ENCODE measurements at places on chromosomes 16 and 17. TPM values are rescaled to one million over a fixed set of nuclear protein-coding genes. Genes with fewer than 3 reads are reported as not detected.

The ALDOC gene
- 30.1 TPM for total RNA-seq

The TGFB1I1 gene
- total RNA-seq: 0.42 TPM

The ESRP2 gene
- total RNA-seq: 0.26 TPM

The MARVELD3 gene
- total RNA-seq: not detected

The PRR29 gene
- total RNA-seq: 0.19 TPM

The KRT12 gene
- total RNA-seq: not detected

The ST6GALNAC2 gene
- 3.6 TPM for total RNA-seq

The SEPTIN12 gene
- total RNA-seq: not detected

The FOXN1 gene
- total RNA-seq: not detected

The UNC45B gene
- 0.69 TPM for total RNA-seq

The AATK gene
- 2.1 TPM for total RNA-seq

The GP2 gene
- total RNA-seq: not detected

The KRTAP2-3 gene
- not detected for total RNA-seq

The CENPV gene
- 8.6 TPM for total RNA-seq

The LLGL2 gene
- 43.6 TPM for total RNA-seq

The TSNAXIP1 gene
- total RNA-seq: 0.64 TPM

The HIGD1B gene
- not detected for total RNA-seq

The NPIPB6 gene
- 4.5 TPM for total RNA-seq

DNA sequence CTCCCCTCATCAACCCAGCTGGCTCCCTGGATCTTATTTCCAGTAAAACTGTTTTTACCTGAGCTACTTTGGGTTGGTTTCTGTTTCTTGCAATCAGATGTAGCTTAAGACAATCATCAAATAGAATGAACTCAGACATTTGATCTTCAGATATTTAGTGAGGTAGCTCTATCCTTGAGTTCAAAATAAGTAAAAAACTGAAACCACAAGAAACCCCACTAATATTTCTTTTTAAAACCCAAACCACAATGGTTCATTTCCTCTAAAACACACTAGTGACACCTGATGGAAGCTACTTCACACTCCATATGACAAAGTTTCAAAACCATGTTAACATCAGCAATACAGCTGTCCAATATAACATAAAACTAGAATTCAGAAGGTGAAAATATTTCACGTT is 37.8 kb downstream of the CACNG1 start:
- DNase-seq: no peak

- no peak for DNase-seq
Observed at GRCh38 chr17:61687769-61688168, 96.8 kb upstream of the NACA2 start.

DNA sequence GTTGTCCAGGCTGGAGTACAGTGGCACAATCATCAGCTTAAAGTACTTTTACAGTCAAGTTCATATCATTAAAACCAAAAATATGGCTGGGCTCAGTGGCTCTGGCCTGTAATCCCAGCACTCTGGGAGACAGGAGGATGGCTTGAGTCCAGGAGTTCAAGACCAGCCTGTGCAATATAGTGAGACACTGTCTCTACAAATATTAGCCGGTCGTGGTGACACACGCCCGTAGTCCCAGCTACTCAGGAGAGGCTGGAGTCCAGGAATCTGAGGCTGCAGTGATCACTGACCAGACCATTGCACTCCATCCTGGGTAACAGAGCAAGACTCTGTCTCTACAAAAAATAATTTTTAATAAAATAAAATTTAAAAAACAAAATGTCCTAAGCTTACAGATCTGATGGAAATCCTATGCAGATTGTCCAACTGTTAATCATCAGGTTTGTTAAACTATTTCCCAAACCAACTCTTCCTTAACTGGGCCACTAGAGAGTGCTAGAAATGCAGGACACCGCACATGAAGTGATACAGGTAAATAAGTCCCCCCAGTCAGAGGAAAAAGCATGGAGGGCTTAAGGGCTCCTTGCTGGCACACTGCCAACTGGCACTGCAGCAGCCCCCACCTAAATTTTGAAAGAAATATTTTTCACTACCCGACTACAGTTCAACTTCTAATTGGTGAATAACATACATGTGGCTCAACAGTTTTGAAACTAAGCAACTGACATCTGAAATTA is 2.8 kb downstream of the USP22 start:
- DNase-seq: peak; percentile 48

DNA sequence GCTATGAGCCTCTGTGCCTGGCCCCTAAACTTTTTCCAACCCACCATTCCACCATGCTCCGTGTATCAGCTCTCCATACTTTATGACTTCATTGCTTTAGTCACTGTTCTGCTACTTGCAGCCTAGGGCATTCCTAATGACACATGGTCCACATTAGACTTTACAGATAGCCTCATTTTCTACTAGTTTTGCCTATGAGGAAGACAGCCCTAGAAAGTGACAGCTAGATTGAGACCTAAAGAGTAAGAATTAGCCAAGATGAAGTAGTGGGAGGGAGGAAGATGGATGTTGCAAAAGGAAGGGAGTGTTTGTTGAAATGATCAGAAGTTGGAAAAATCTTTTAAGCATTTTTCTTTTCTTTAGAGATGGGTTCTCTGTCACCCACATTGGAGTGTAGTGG is 11.0 kb downstream of the C16orf54 start:
- no peak for DNase-seq

GRCh38 chr17:43879723-43880419 is 27.5 kb downstream of the MPP2 start:
- no peak for DNase-seq

DNA sequence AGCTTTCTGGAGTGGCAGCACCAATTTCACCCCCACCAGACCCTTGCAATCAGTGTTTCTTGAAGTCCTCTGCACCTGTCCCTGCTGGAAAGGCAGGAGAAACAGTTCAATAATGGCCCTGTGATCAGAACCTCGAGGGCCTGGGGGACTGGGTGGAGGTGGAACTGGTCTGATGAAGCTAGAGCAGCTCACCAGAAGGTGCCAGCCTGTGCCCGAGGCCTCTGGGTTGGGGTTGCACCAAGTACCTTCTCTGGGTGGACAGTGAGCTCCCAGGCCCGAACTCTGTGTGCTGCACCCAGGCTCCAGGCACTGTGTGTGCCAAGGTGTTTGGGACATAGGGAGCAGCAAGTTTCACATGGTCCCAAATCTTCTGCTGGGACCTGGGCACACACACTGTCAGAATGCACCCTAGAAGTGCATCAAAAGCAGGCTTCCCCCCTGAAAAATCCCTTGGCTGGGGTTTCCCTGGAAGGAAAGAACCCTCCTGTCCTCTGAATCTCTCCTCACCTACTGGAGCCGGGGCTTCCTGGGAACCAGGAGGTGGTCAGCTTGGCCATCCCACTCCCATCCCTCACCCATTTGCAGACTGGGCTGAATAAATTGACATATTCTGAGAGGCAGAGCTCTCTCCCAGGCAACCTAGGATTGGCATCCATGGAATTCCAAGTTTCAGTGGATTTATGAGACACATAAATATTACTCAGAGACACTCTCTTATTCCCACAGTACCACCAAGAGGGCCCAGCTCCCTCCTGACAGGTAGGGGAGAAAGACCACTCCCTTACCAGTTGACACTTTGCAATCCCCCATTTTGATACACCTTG is 17.4 kb downstream of the CD300LG start:
- no peak for DNase-seq

- no peak for DNase-seq
Observed at GRCh38 chr17:71423871-71424546, 696.8 kb upstream of the SOX9 start.

GRCh38 chr17:35051183-35051578 is 12.3 kb downstream of the RFFL start:
- DNase-seq: peak; percentile 79

- no peak for DNase-seq
Observed at GRCh38 chr17:2610195-2611175, 17.0 kb downstream of the PAFAH1B1 start.

GRCh38 chr17:15448580-15448956 is 18.9 kb downstream of the CDRT4 start:
- DNase-seq: no peak

GRCh38 chr16:27561216-27561615 is 11.3 kb downstream of the KATNIP start:
- no peak for DNase-seq

DNA sequence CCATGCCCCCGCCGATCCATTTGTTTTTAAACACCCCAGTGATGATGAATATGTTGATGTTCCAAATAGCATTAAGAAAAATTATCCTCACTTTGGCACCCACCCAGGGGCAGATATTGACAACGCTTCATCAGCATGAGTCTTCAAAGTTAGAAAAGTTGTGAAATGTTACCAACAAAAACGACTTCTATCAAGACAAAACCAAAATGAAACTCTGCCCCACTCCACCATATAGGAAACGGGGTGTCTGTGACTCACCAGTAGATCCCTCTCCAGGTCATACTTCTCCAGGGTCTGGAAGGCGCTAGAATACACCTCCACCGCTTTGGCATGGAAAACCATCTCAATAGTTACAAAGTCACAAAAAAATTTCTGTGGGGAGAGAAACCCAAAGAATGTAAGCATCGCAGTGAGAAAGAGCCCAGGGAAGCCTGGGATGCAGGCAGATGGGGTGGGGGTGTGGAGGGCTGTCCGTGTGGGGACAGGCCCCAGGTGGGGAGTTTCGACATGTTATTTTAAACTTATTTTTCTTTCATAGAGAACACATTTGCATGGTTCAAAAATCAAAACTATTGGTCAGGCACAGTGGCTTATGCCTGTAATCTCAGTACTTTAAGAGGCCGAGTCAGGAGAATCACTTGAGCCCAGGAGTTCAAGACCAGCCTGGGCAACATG is 10.2 kb downstream of the CIBAR2 start:
- no peak for DNase-seq

DNA sequence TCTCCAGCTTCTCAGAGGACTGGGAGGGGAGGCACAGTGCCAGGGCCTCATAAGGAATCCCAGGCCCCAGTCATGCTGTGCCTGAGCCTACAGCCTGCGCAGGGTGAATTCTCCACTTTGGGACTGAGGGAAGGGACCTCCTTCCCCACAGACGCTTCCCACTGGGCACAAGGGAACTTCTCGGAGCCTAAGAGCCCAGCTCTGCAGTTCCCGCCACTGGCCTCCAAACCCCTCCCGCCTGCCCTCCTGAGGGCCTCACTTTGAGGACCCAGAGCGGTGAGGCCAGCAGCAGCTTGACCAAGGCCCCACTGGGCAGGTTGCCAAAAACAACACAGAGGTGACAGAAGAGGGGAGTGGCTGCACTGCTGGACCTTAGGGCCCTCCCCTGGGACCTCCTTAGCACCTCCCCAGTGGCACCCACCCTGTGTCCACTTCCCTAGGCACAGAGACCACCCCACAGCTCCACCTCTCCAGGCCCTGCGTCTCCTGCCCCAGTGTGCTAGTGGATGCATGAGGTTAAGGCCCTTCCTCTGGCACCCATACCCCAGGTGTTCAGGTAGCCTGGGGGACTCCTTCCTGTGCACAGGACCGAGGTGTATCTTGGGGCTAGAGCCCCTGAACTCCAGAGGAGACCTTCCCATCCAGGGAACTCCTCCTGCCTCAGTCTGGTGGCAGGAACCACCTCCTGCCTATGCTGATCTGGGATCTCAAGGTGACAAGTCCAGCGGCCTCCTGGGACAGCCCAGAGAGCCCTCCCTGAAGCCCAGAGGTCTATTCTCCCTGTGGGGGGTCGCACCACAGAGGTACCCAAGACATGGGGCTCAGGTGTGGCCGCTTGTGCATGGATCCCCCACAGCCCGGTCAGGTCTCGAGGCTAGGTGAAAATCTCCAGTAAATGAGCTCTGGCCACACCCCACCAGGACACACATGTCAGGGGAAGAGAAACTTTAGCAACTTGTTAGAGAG is 3.4 kb downstream of the CASKIN2 start:
- DNase-seq: no peak

- DNase-seq: no peak
Observed at GRCh38 chr17:50346313-50347116, 589 bp downstream of the XYLT2 start.

- DNase-seq: no peak
Observed at GRCh38 chr17:9971991-9972390, 66.9 kb upstream of the RCVRN start.

GRCh38 chr16:14194721-14195120 is 123.6 kb downstream of the MRTFB start:
- no peak for DNase-seq

DNA sequence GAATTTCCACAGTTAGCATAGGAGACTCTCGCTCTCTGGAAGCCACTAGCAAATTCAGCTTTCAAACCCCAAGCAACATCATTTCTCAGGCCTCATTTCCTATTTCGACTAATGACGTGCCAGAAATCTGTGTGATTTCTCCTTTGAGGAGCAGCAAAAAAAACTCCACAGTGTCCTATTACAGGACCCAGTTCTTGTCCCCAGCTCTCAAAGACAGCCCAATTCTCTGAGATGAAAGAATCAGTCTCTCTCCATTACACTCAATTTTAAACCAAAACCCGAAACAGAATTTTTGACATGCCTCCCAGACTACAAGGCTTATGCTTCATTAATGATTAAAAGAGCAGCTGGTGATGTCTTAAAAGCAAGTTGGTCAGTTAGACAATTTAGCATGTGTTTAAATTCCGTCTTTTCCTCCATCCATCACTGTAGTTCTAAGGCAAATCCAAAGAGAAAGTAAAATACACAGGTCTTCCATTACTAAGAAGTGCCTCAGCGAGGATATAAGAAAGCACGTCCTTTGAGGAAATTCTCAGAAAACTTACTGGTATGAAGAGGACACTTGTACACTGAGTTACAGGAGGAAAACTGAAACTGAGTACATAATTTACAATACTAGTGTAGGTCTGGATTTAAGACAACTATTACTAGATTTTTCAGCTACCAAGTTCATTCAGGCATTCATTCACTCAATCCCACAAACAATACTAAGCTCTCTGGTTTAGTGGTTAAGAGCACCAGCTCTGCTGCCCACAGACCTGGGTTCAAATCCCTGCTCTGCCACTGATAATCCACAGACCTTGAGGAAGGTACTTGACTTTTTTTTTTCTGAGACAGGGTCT is 12.5 kb downstream of the TOM1L2 start:
- peak; percentile 28 for DNase-seq

DNA sequence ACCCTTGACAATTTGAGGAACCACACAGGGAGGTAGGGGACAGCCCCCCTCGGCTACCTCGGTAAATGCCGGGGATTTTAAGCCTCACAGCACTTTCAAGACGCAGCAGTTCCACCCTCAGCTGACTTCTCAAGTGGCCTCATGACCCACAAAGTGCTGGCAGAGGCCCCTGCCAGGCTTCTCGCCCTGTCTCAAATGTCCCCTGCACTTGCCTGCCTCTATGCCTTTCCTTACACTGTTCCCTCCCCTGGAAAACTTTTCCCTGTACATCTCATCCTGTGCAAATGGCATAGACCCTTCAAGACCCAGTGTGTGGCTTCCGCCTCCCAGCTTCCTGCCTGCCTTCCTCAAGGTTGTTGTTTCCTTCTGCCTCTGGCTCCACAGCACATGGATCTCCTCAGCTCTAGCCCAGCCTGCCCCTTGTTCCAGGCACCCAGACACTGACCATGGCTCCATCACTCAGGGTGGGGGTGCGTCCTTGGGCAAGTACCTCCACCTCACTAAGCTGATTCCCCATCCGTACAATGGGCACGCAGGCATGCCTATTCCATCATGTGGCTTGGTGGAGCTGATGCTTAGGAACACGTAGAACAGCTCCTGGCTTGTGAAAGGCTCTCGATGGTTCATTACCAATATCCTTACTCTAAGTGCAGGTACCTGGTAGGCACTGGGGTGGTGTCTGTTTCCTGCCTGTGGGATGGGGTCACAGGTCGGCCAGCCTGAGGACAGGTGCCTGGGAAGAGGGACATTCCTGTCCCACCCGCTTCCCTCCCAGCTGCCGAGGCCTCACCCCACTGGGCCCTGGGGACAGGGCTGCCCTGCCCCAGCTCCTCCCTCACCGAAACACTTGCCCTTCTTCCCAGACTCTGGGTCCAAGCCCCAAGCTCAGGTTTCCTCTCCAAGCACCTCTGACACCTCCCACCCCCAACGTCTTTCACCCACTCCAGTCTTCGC is 24.0 kb downstream of the MMP15 start:
- no peak for DNase-seq

Data from CD4-positive, alpha-beta memory T cell (primary cell).